ENCODE measurements at places on chromosomes 16 and 17.

DNA sequence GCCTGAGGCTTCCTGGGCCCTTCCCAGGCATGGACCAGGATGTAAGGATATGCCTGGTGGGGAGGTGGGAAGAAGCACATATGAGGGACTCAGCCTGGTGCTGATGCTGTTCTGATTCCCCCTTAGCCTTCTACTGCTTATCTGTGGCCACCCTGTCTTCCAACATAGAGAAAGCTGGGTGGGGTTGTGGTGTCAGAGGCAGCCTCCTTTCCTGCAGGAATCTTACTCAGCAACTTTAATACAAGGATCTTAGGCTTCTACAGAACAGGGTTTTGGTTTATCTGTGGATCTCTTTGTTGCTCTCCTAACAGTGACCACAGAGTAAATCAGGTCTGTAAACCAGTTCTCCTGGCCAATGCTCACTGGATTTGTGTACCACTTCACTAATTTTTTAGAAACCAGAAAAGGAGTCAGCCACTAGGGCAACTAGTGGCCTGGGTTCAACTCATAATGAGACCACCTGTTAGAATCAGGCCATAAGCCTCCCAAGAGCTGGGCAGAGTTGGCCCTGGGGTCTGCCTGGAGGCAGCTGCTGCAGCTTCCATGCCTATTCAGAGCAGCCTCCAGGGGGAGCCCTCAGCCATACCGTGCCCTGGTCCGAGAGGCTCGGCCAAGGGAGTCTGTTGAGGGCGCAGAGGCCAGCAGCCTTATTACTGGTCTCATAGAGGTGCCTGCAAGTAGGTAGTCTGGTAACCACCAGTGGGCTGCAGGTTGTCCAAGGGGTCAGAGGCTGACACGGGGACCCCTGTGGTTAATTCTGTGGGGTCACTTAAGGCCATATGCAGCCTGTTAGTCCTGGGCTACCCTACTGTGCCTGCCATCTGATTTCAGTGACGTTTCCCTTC, 7.1 kb downstream of the HAS3 start:
- no peak overlapping the region for H3K4me3 ChIP-seq
- no peak for DNase-seq
- peaks cover 8% of the 10 kb centered on the region for H3K4me1 ChIP-seq

DNA sequence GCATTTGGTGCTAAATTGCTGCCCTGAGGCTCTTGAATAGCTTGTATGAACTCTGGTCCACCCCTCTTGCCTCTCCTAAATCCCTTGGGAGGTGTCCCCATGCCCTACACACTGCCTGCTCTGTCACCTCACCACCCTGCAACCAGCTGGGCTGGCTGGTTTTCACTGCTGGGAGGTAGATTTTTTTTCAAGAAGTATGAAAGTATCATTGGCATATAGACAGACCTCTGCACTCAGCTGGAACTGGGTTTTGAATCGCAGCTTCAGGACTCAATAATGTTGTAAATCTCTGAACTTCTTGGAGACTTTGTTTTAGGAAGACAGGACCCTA, 184.9 kb downstream of the MSI2 start:
- no peak overlapping the region for H3K4me3 ChIP-seq
- H3K36me3 ChIP-seq: no peaks in the 10 kb centered on the region
- H3K27ac ChIP-seq: peak overlapping the region; percentile 13

DNA sequence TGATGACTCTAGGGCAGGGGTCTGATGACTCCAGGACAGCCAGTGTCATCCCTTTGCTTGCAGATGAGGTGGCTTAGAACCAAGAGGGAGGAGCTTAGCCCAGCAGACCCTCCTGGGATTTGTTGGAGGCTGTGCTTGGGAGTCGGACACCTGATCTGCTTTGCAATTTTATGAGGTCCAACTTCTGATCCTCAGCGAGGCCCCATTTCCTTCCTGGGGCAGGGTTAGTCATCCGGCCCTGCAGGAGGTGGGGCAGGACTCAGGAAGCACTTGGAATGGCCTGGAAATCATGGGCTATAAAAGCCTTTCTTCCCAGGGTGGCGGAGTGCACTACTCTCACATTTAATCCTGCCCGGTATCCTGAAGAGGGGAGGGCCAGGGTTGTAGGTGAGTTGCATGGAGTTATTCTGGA, 168.5 kb downstream of the MSI2 start:
- peaks cover 13% of the 10 kb centered on the region for H3K4me1 ChIP-seq
- H3K27ac ChIP-seq: no peak overlapping the region
- no peaks in the 10 kb centered on the region for H3K36me3 ChIP-seq
- DNase-seq: no peak
- no peak overlapping the region for H3K4me3 ChIP-seq

DNA sequence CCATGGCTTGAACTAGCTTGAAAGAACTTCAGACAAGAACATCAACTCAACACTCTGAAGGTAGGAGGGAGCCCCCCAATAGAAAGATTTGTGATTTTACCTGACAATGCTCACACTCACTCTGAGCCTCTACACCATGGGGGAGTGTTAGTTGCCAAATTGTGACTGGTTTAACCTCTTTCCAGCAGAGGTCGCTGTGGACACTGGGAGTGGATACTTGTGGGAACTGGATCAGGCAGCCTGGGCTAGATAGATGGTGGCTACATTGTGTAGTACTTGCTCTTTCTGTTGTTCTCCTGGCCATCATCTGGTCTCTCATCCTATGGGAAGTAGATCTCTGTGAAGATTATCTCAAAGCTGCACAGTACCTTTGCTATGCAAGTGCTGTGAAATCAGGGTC, 2.9 kb downstream of the SMPD3 start:
- H3K4me1 ChIP-seq: peaks cover 22% of the 10 kb centered on the region
- H3K27ac ChIP-seq: no peak overlapping the region
- H3K27me3 ChIP-seq: peaks cover 8% of the 10 kb centered on the region
- no peak overlapping the region for H3K4me3 ChIP-seq
- H3K36me3 ChIP-seq: no peaks in the 10 kb centered on the region

DNA sequence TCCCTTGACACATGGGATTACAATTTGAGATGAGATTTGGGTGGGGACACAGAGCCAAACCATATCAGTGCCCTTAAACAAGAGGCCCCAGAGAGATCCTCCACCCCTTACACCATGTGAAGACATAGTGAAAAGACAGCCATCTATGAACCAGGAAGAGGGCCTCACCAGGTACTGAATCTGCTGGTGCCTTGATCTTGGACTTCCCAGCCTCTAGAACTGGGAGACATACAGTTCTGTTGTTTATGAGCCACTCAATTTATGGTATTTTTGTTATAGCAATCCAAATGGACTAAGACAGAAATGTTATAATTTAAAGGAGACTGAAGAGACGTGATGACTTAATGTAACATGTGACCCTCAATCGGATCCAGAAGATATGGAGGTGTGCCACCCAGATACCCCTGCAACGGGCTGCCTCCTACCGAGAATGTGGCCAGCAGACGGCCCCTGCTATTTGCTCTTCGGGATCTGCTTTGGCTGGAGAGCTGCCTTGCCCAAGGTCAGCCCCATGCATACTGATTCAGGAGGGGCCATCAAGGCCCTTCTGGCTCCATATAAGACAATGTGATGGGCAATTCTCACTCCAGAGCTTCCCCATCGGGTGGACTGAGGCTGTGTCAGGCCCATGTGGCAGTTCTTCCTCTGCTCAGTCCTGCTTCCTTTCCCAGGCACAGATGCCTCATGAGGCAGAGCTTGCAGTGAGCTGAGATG, 80.6 kb downstream of the NETO2 start:
- no peaks in the 10 kb centered on the region for H3K36me3 ChIP-seq
- H3K27me3 ChIP-seq: no peaks in the 10 kb centered on the region
- H3K4me1 ChIP-seq: no peaks in the 10 kb centered on the region
- DNase-seq: no peak
- no peak overlapping the region for H3K4me3 ChIP-seq
- no peak overlapping the region for H3K27ac ChIP-seq

GRCh38 chr17:43609613-43610385, 51.9 kb downstream of the MEOX1 start:
- no peaks in the 10 kb centered on the region for H3K27me3 ChIP-seq
- no peak overlapping the region for H3K27ac ChIP-seq
- no peak for DNase-seq
- H3K4me1 ChIP-seq: no peaks in the 10 kb centered on the region

GRCh38 chr17:64115822-64116534, 14.0 kb downstream of the ERN1 start:
- DNase-seq: no peak
- H3K4me1 ChIP-seq: peaks cover 74% of the 10 kb centered on the region
- peak overlapping the region; percentile 6 for H3K4me3 ChIP-seq
- H3K27me3 ChIP-seq: no peaks in the 10 kb centered on the region
- H3K36me3 ChIP-seq: no peaks in the 10 kb centered on the region
- H3K27ac ChIP-seq: no peak overlapping the region

DNA sequence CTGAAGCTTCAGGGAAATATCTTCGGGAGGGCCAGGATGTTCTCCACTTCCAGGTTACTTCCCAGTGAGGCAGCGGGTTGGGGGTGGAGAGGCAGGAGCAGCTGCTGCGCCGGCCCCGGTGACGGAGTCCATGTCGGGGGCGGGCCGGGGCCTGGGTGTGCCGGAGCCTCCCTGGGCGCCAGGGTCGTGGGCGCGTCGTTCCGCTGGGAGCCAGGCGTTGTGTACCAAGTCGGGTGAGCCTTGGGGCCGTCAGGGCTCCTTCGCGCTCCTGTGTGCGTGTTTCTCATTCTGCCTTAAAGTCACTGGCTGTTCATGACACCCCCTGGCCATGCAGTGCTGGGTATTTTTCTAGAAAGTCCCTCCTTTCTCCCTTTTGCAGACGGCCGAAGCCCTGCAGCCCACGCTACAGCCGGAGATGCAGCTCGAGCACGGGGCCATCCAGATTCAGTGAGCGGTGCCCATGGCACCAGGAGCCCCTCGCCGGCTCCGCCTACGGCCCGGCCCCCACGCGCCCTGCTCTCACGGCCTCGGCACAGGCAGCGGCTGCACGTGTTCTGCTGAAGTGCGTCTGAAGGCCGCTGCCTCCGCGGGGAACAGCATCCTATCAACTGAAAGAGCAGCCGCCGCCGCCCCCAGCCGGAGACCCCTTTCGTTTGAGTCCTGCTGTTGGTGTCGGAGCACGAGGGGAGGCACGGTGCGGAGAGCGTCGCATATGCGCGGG, 125.1 kb downstream of the BANP start:
- H3K4me1 ChIP-seq: no peaks in the 10 kb centered on the region
- H3K36me3 ChIP-seq: peaks cover 8% of the 10 kb centered on the region
- H3K27me3 ChIP-seq: no peaks in the 10 kb centered on the region
- no peak overlapping the region for H3K4me3 ChIP-seq
- DNase-seq: no peak

GRCh38 chr17:3963237-3964201, 718 bp downstream of the ATP2A3 start:
- DNase-seq: peak; percentile 86
- H3K4me3 ChIP-seq: peak overlapping the region; percentile 80
- H3K27ac ChIP-seq: peak overlapping the region; percentile 62
- H3K4me1 ChIP-seq: peaks cover 51% of the 10 kb centered on the region
- no peaks in the 10 kb centered on the region for H3K27me3 ChIP-seq

- H3K27me3 ChIP-seq: no peaks in the 10 kb centered on the region
- no peak for DNase-seq
- H3K4me3 ChIP-seq: no peak overlapping the region
- no peaks in the 10 kb centered on the region for H3K4me1 ChIP-seq
- H3K36me3 ChIP-seq: no peaks in the 10 kb centered on the region
These were observed 52.1 kb upstream of the MYOCD start for GRCh38 chr17:12613566-12613965.

GRCh38 chr16:88924834-88925539, 52.0 kb downstream of the CBFA2T3 start:
- H3K27ac ChIP-seq: no peak overlapping the region
- no peaks in the 10 kb centered on the region for H3K36me3 ChIP-seq
- H3K4me3 ChIP-seq: no peak overlapping the region

- no peaks in the 10 kb centered on the region for H3K36me3 ChIP-seq
- H3K27me3 ChIP-seq: no peaks in the 10 kb centered on the region
- no peaks in the 10 kb centered on the region for H3K4me1 ChIP-seq
- no peak for DNase-seq
These were observed 315.8 kb downstream of the CA10 start for GRCh38 chr17:51842763-51843162.

GRCh38 chr17:787641-788221, 5.6 kb downstream of the MRM3 start:
- H3K4me3 ChIP-seq: no peak overlapping the region
- H3K36me3 ChIP-seq: peaks cover 46% of the 10 kb centered on the region
- DNase-seq: no peak
- no peaks in the 10 kb centered on the region for H3K27me3 ChIP-seq

- H3K27me3 ChIP-seq: no peaks in the 10 kb centered on the region
- no peaks in the 10 kb centered on the region for H3K36me3 ChIP-seq
- no peak for DNase-seq
- H3K4me3 ChIP-seq: no peak overlapping the region
These were observed 13.3 kb downstream of the TVP23A start for GRCh38 chr16:10805334-10805733.

DNA sequence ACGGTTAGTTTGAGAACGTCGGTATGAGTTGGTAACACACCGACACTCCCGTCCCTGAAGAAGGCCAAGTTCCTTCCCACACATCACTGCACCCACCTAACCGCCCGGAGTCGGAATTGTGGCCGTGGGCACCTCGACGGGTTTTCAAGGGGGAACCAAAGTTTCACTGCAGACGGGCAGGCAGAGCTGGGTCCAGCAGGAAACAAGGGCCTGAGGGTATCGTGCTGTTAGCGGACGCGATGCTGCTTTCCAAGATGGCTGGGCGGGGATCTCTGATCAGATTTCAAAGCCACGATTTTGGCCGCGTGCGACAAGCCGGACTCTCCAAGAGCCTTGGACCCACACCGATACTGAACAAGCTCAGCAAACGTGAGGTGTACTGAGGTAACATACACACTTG, 82.3 kb upstream of the DOC2B start:
- no peak for DNase-seq
- H3K27me3 ChIP-seq: no peaks in the 10 kb centered on the region
- H3K4me3 ChIP-seq: no peak overlapping the region
- H3K4me1 ChIP-seq: no peaks in the 10 kb centered on the region

- no peak for DNase-seq
- no peaks in the 10 kb centered on the region for H3K27me3 ChIP-seq
- H3K4me1 ChIP-seq: no peaks in the 10 kb centered on the region
- H3K36me3 ChIP-seq: no peaks in the 10 kb centered on the region
- no peak overlapping the region for H3K4me3 ChIP-seq
- no peak overlapping the region for H3K27ac ChIP-seq
These were observed 13.7 kb downstream of the CENPX start for GRCh38 chr17:82008941-82009405.

DNA sequence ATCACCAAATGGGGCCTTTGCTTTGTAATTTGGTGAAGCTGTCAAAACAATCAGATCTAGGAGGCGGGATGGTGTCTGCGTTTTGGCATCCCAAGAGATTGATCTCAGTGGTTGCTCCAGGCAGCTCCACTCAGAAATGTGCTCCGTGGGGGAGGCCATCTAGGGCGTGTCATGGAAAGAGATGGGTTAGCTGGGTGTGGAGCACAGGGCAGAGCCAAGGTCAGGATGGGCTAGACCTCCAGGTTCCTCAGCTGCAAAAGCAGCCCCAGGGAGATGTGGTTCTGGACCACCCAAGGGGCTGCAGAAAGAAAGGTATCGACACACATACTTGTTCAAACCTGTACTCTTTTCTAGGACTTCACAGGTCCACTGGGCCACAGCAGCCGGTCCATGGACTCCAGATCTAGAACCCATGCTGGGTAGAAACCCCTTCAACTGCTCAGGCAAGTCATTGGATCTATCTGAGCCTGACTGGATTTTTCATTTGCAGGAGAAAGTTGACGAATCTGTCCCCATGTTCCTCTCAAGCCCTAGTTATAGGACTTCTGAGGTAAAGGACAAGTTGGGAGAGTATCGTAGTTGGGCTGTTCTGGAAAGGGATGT, 270.2 kb upstream of the RPL38 start:
- DNase-seq: no peak
- no peaks in the 10 kb centered on the region for H3K36me3 ChIP-seq
- H3K4me3 ChIP-seq: no peak overlapping the region
- no peaks in the 10 kb centered on the region for H3K27me3 ChIP-seq
